ENCODE measurements at places on chromosomes 1 and 21.

DNA sequence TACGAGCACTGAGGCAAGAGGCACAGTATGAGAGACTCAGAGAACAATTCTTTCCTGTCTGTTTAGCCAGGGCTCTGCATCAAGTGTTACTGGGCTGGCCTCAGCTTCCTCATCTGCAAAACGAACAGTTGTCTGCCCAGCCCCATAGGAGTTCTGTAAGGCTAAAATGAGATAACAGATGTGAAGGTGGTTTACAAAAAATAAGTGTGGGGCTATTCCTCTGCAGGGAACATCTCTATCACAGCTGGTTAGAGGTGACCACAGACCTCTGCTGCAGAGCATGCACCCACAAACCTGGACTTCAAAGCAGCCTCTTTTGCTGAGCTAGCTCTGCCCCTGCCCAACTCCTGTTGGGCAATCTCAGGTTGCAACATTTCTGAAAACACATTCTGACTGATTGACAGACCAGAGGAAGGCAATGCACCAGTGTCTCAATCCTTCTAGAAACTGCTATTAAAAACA lies 10.5 kb upstream of the OLIG1 start:
- DNase-seq = no peak

DNA sequence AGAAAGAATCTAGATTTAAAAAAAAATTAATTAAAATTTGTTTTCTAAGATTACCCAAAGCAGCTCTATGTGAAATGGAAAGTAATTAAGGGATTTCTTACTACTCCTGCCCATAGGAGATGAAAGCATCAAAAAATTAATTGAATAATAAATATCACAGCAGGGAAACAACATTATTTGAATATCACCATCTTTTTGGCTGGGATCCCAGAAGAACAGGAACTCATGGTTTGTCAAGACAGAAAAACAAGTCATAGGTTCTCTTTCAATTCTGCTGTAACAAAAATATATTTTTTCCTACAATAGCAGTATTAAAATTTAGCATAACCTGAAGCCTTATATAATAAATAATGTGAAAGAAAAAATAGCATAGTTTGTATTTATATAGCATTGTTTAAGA lies 1713.4 kb downstream of the NCAM2 start:
- DNase-seq = no peak

- DNase-seq = no peak
Measured at GRCh38 chr1:151822404-151822803, 9.2 kb downstream of the RORC start.

GRCh38 chr21:39377444-39378050 lies 28.7 kb upstream of the HMGN1 start:
- DNase-seq = no peak

- no peak for DNase-seq
Measured at GRCh38 chr1:44103270-44104131, 15.1 kb upstream of the KLF17 start.

GRCh38 chr1:7111853-7112252 lies 326.6 kb downstream of the CAMTA1 start:
- DNase-seq = no peak

DNA sequence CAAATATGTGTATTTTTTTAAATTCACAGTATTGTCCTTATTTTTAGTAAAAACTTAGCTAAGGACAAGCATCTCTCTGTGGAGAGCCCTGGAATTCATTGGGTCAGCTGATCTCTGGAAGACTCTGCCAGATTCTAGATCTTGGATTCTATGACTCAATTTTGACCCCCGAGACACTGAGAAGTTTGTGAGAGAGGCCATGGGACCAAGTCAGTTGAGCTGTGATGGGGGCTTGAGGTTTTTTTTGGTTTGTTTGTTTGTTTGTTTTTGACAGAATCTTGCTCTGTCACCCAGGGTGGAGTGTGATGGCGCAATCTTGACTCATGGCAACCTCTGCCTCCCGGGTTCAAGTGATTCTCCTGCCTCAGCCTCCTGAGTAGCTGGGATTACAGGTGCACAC lies 13.5 kb downstream of the SHISA4 start:
- peak; percentile 50 for DNase-seq

- no peak for DNase-seq
Measured at GRCh38 chr1:171600862-171601261, 21.2 kb upstream of the MYOCOS start.

GRCh38 chr1:114702737-114703136 lies 7.4 kb upstream of the AMPD1 start:
- DNase-seq = no peak

DNA sequence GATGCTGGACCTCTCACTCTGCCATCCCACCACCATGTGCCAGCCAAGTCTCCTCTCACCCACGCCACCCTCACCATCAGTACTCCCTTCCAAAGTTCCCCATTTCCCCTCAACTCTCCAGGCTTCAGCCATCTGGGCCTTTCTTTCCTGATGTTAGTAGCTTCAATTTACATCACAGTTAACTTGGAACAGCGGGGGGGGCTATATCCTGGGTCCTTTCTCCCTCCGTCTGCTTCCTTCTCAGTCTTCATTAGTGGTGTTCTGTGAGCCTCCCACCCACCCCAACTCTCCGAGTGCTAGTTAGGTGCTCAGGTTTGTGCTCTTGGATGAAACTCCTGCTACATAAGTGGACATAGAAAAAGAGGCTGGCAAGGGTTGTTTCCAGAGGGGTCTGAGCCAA lies 31.9 kb downstream of the KCNC4 start:
- no peak for DNase-seq

- DNase-seq = peak; percentile 95
Measured at GRCh38 chr1:218480137-218480536, 135.0 kb downstream of the TGFB2 start.

GRCh38 chr21:38675182-38675824 lies 130.4 kb upstream of the ETS2 start:
- peak; percentile 31 for DNase-seq

DNA sequence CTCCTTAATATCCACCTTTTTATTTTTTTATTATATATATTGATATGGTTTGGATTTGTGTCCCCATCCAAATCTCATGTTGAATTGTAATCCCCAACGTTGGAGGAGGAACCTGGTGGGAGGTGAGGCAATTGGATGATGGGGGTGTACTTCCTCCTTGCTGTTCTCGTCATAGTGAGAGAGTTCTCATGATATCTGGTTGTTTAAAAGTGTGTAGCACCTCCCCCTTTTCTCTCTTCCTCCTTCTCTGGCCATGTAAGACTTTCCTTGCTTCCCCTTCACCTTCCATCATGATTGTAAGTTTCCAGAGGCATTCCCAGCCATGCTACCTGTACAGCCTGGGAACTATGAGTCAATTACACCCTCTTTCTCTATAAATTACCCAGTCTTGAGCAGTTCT lies 22.7 kb upstream of the CCSAP start:
- DNase-seq = no peak
